ENCODE measurements at places on chromosomes 2 and 18.

GRCh38 chr2:96148410-96149217 lies 3.4 kb upstream of the DUSP2 start:
- DNase-seq = peak; percentile 36

DNA sequence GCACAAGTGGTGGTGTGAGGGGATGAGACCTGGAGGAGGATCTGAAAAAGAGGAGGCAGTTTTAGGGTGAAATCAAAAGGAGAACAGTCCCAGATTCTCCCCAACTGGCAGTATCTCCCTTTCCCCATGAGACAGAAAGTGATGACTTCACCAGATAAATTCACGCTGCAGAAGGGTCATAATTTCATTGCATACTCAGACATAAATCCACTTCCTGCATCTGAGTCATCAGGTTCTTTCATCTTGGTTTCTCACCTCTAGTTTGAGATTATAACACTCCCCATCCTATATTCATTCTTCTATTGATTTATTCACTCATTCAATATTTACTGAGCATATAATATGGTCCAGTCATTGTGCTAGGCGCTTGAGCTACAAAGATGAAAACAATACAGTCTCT lies 64.7 kb downstream of the CCDC148 start:
- DNase-seq = no peak

GRCh38 chr2:201275990-201276389 lies 15.7 kb downstream of the CASP8 start:
- DNase-seq = no peak

DNA sequence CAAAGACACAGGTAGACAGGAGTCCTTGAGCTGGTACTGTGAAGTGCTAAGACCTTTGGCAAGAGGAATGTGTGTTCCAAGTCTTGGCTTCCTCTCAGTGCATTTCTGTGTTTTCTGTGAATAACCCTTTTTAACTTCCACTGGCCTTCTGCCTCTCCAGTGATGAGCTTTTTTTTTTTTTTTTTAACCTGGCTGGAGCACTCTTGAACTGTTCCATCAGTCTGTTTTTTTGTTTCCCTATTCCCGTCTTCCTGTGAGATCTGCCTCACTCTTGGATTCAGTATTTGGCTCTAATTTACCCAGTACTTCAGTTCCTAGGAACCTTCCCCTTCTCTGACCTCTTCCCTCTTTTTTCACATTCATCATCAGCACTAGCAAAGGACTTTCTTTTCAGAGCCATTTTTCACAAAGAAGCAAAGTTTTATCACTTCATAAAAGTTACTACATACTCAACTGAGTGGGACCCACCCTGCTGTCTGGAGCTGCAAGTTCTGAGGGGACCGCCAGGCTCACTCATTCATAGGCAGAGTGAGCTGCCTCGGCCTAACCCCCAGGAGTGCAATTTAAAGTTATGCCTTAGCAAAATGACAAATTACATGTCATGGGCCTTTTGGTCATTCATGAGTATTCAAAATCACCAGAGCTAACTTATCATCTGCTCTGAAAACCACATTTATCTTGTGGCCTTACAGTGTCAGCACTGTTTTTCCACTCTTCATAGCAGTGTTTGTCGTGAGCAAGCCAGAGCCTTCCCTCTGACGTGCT lies 126.9 kb upstream of the DAPL1 start:
- DNase-seq = no peak

DNA sequence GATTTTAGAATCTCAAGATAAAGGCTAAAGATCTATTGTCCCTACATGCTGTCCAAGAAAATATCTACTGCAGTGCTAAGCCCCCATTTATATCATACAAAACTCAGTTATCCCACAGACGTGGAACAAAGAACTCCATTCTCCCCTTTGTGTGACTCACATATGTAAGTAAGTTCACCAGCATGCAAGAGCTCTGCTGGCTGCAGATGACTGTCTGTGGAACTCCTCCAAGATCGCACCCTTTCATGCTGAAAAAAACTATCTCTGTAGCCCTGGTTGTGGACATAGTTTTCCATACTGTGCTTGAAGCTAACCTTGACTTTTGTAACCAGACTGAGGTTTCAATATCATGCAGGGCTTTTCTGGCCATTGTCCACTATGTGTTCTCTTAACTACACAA lies 207.1 kb downstream of the ZNF521 start:
- DNase-seq = peak; percentile 44

DNA sequence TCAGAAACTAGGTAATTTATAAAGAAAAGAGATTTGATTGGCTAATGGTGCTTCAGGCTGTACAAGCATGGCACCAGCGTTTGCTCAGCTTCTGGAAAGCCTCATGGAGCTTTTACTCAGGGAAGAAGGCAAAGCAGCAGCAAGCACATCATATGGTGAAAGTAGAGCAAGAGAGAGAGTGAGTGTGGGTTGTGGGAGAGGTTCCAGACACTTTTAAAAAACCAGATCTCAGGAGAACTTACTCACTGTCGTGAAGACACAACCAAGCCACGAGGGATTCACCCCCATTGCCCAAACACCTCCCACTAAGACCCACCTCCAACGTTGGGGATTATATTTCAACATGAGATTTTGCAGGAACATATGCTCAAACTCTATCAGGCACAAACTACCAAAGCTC lies 554.6 kb upstream of the TNP1 start:
- DNase-seq = no peak

GRCh38 chr18:74976331-74976909 lies 232.5 kb downstream of the PTGR3 start:
- no peak for DNase-seq

GRCh38 chr18:13688191-13689136 lies 37.9 kb downstream of the FAM210A start:
- DNase-seq = no peak

GRCh38 chr2:239869272-239870155 lies 155.6 kb downstream of the NDUFA10 start:
- DNase-seq = no peak

DNA sequence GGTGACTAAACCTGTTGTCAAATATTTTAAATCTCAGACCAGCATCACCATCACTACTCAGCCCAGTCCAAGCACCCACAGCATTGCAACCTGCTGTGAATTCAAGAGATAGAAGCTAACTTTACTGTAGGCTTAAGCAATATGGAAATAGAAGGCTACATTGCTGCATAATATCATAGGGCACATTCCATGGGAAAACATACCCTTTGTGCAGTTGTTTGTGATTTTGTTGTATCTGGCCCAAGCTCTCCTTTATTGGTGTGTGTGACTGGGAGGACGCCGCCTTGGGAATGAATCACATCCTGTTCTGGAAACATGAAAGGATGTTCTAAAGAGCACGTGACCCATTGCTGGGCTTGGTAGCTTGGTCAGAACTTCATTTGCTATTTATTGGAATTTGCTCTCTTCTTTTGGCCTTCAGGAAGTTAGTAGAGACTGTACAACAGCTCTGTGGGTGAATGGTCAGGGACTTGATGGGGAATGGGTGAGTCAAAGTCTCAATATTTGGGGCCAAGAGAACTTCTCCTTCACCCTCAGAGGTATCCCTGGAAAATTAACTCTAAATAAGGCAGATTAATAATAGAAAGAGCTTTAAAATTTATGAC lies 106.8 kb upstream of the SERPINE2 start:
- peak; percentile 47 for DNase-seq

GRCh38 chr2:61970807-61971556 lies 65.5 kb downstream of the COMMD1 start:
- DNase-seq = no peak

DNA sequence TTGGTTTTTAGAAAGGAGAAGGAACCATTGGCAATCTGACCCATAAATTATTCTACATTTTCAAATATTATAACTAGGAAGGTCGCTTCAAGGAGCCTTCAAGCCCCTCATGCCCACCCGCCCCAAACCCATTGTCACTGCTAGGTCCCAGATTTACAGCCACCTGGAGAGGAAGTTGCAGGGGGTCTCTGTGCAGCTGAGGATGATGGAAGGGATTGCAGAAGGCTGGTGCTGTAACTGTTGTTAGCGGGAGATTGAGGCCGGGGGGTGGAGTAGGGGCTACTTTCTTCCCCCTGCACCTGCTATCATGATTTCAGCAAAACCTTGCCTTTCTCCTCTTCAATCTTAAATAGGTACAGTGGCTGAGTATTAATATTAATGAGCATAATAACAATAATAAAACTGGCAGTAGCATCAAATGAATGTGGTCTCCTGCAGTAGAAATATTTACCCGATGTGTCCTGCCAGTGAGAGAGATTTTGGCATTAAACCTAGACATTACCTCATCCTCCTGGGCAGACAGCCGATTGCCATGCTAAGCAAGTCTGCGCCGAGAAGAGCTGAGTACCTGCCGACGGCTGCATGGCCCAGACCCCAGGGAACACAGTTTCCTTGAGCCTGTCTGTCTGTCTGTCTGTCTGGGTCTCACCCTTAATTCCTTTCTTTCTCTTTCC lies 225.4 kb downstream of the FAM210A start:
- peak; percentile 17 for DNase-seq

- peak; percentile 77 for DNase-seq
Observed at GRCh38 chr18:63817441-63818051, 42.3 kb downstream of the SERPINB7 start.

GRCh38 chr18:36546876-36547275 lies 249.4 kb downstream of the FHOD3 start:
- no peak for DNase-seq

GRCh38 chr2:12617853-12618252 lies 98.9 kb upstream of the TRIB2 start:
- DNase-seq = no peak

DNA sequence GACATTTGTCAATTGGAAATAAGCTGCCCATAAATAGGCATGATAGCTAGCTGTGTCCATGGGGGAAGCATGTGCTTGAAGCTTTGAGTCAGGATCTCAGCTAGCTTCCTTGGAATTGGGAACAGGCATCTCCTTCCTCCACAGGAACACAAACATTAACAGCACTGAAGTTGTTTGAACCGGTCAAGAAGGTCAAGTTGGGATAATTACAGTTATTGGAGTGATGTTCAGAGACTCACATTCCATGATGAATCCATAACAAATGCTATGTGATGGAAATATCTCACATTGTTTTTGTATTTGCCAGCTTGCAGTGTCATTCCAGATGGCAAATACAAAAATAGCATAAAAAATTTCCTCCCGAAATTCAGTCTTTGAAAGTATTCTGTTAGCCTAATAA lies 347.6 kb upstream of the SMIM21 start:
- DNase-seq = no peak

DNA sequence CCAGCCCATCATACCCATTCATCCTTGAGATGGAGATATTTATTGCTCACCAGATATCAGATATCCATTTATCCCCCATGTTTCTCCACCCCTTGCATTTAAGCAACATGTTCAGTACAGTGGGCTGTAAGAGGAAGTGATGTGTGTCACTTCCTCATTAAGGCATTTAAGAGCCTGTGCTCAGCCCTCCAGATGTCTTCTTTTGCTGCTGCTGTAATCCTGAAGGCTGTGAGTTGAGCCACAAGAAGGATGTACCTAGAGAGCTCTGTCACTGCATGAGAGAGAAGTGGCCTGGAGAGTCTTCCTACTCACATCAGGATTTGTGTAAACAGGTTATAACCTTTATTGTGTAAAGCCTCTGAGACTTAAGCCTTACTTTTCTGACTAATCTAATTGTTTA lies 151.8 kb upstream of the UNC80 start:
- DNase-seq = no peak

DNA sequence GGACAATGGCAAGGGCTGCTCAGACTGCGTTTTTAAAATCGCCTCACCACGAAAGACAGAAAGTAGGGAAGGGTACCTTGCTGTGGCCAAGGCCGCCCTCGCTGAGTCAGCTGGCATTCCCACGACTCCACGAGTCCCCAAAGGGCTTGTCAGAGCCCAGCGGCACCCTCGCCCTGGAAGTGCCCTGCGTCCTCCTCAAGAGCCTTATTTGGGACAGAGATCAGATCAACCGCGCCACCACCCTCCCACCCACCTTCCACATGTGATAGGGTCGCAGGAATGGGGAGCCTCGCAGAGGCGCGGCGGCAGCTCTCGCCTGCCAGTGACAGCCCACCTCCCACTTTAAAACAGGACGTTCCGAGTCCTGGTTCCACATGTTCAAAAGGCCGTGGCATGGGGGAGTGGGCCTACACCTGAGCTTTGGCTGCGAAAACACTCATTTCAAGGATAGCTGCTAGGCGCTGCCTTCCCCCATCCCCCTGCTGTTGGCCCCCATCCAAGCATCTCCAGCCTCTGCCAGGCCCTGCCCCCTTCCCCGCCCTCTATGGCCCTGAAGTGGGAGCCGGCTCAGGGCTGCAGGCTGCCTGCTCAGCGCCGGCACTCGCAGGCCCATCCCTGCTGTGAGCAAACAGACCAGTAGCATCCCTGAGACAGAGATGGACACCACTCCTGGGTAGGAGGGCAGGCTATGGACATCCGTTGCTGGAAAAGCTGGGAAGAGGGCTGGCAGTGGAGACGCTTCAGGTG lies 38.1 kb upstream of the ARHGEF4 start:
- no peak for DNase-seq

- DNase-seq = no peak
Observed at GRCh38 chr2:107308835-107309234, 422.9 kb upstream of the ST6GAL2 start.

Data from AG04449 (cell line).